ENCODE measurements at places on chromosomes 1 and 21.

GRCh38 chr1:177305040-177306018 is 134.6 kb downstream of the BRINP2 start:
- no peak for DNase-seq

DNA sequence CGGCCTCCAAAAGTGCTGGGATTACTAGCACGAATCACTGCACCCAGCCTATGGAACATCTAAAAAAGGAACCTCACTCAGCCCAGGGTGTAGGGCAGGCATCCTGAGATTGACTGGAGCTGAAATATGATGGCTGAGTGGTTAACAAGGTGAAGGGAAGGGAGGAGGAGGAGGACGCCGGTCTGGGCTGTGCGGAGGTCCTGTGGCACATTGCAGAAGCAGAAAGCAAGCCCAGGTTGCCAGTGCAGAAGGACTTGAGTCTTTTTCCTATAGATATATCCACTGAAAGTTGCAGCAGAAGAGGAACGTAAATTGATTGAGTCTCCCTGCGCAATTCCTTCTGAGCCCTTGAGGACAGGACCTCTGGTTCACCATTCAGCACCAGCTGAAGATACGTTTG is 1.5 kb upstream of the KIF17 start:
- no peak for DNase-seq

GRCh38 chr1:78360584-78360983 is 130.2 kb upstream of the PTGFR start:
- DNase-seq, result no peak

- no peak for DNase-seq
These were observed 172.8 kb upstream of the TMEM51 start for GRCh38 chr1:14980621-14981218.

DNA sequence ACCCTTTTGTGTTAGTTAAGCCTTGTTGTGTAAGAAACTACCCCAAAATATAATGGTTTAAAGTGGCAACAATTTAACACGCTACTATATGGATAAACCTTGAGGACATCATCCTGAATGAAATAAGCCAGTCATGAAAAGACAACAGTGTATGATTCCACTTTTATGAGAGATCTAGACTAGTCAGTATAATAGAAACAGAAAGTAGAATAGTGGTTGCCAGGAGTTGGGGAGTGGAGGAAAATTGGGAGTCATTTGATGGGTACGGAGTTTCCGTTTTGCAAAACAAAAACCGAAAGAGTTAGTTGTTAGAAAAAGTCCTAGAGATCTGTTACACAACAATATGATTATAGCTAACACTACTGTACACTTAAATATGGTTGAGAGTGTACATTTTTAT is 16.0 kb upstream of the CHIA start:
- no peak for DNase-seq

DNA sequence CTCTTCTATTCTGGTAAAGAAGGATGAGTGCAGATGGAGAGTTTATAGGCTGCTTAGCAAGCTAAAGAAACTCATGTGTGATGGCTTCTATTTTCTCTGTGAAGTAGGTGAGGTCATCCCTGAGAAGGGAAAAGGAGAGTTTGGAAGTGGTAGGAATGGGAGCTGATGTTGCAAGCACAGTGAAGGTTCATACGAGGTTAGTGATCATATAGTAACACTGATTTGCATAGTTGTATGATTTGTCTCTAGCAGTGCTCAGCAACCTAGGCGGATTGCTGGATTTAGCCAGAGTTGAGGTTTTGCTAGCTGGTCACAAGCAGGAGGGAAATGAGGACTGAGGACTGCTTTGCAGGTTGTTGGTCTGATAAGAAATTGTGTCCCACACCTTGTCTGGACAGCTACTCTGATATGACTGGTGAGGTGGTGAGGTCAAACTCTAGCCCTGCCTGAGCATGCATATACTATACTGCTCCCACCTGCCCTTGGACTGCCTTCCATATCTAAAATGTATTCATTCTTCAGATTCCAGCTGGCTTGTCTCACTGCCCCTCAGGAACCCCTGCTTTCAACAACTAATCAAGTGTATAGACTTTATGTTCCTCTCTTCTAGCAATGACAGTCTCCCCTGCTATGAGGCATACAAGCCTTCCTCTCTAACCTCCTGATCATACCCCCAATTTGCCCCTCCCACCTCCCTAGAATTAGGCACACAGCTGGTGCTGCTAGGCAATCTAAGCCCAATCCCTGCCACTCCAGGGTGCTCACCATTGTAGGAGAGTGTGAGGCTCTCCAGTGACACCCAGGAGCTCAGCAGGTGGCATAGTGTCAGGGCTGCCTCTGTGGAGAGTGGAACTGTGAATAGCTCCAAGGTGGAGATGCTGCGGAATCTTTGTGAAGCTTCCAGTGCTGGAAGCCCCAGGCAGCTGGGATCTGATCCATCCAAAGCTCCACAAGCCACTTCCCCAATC is 18.5 kb downstream of the LRRC41 start:
- no peak for DNase-seq

DNA sequence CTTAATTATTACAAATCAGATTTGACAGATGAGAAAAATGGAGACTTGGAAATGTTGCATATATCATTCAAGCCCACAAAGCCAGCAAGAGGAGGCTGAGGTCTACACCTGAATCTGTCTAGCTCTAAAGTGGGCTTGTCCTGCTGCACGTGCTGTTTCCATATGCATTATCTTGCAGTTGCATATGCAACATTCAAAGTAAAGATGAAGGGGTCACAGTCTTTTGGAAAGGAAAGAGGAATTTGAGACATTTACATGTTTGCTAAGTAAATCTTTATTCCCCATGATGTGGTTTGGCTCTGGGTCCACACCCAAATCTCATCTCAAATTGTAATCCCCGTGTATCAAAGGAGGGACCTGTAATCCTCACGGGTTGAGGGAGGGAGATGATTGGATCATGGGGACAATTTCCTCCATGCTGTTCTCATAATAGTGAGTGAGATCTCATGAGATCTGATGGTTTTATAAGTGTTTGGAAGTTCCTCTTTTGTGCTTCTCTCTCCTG is 98.3 kb downstream of the BACH1 start:
- no peak for DNase-seq

DNA sequence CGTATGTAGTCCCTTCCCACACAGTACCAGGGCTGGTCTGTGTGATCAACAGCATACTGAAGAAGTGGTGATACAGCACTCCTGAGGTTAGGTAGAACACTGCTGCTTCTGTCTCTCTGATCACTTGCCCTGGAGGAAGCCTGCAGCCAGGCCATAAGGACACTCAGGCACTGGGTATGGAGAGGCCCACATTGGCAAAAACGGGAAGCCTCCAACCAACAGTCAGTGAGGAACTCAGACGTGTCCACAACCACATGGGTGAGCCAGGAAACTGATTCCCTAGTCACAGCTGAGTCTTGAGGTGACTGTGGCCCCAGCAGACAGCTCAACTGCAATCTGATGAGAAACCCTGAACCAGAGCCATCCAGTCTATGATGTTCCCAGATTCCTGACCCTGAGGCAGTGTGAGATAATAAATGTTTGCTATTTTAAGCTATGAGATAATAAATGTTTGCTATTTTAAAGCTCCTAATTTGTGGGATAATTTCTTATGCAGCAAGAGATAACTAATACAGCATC is 62.5 kb downstream of the COQ8A start:
- DNase-seq, result no peak

- no peak for DNase-seq
These were observed 19.8 kb upstream of the LBR start for GRCh38 chr1:225447650-225448089.

- DNase-seq, result no peak
These were observed 333.6 kb upstream of the CAMK1G start for GRCh38 chr1:209249785-209250440.

DNA sequence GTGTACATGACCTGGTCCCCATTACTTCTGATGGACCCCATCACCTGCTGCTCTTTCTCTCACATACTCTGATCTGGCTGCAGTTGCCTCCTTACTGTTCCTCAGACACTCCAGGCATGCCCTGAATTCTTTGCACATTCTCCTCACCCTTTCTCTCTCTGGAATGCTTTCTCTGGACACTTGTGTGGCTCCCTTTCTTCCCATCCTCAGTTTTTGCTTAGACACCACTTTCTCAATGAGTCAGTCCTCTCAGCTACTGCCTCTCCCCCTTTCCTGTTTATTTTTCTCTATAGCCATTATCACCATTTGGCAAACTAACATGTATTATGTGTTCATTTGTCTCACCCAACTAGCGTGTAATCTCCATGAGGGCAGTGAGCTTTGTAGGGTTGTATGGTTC is 28.1 kb downstream of the PLXNA2 start:
- no peak for DNase-seq

DNA sequence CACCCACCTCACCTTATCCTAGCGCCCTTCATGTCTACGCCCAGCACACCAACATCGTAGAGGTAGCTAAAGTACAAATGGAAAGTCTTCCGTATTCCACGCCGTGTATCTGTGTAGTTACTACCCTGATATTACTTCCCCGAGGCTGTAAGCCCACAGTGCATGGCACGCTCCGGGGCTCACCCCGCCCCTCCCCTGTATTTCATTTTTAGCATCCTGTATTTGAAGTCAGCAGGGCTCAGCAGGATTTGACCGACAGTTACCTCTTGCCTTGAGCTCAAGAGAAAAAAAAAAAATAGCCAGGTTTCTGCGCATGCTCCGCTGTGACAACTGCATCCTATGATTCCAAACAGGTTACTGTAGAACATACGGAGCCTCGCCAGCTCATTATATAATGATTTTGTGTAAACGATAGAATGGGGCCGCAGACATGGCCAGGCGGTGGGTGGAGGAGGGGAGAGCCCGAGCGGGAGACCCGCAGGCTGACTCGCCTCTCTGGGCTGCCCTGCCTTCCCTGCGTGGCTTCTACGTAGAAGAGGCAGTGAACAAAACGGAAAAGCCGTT is 1.3 kb downstream of the ABCG1 start:
- DNase-seq, result peak; percentile 69

DNA sequence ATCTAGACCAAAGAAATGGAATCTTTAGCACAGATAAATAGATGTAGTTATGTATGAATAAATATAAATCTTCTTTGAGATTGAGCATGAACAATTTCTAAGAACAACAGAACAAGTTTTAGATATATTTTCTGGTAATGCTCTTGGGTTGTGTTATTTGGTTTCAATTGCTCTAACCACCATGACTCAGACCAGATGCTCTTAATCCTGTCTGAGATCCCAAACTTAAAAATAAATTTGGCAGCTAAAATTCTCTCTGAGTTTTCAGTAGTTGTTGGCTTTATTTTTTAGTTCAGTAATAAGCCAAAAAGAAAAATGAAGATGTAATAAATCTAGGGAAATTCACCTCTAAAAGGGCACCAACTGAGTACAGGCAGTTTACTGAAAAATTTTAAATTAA is 1693.4 kb downstream of the NCAM2 start:
- no peak for DNase-seq

GRCh38 chr21:27564684-27565301 is 597.9 kb upstream of the ADAMTS5 start:
- no peak for DNase-seq

DNA sequence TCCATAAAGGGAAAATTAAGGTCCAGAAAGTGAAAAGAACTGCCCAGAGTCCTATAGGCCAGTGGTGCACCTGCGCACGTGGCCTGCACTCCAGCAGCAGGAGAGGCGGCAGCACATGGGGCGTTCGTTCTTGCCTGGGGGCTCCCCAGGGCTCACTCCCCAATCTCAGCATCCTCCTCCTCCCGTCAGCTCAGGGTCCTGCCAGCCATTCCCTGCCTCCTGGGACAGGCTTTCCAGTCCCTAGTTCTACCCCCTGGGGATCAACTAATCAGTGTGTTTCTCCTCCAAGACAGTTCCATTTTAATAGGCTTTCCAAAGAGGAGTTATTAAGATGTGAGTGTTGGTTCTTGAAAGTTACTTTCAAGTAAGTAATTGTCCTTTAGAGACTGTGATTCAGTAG is 1.2 kb upstream of the A3GALT2 start:
- DNase-seq, result no peak

GRCh38 chr21:28193189-28193588 is 799.5 kb downstream of the LTN1 start:
- no peak for DNase-seq

DNA sequence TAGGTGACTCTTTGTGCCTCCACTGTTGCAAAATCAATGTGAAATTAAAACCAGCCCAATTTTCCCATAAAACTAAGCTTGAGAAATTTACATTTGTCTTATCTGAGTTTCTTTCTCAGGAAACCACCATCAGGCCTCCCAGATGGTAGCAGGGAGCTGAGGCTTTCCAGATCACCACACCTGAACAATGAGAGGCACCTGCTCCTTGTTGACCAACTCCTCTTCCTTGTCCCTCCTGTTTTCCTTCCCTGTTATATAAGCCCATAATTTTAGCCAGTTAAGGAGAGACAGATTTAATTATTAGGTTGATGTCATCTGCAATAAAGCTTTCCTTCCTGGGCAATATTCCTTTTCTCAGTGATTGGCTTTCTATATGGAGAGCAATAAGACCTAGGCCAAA is 32.0 kb upstream of the C1orf185 start:
- DNase-seq, result no peak

- DNase-seq, result no peak
These were observed 44.3 kb downstream of the INAVA start for GRCh38 chr1:200938955-200939354.

GRCh38 chr1:12075195-12076114 is 12.4 kb downstream of the TNFRSF8 start:
- no peak for DNase-seq

GRCh38 chr1:111489604-111490003 is 13.8 kb downstream of the ADORA3 start:
- DNase-seq, result no peak

DNA sequence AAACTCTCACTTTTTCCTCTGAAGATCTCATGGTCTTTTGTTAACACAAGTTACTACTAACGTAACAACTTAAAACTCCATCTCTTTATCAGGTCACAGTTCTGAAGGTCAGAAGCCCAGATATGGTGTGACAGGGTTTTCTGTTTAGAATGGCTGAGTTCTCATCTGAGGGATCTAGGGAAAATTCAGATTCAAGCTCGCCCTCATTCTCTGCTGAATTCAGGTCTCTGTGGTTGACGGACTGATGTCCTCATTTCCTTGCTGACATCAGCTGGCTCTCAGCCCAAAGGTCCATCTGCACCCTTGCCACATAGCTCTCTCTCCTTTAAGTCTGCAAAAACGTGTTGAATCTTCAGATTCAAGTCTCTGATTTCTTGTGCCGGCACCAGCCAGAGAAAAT is 6.1 kb upstream of the NTPCR start:
- DNase-seq, result no peak

GRCh38 chr1:234188454-234188792 is 184.8 kb upstream of the COA6 start:
- no peak for DNase-seq

DNA sequence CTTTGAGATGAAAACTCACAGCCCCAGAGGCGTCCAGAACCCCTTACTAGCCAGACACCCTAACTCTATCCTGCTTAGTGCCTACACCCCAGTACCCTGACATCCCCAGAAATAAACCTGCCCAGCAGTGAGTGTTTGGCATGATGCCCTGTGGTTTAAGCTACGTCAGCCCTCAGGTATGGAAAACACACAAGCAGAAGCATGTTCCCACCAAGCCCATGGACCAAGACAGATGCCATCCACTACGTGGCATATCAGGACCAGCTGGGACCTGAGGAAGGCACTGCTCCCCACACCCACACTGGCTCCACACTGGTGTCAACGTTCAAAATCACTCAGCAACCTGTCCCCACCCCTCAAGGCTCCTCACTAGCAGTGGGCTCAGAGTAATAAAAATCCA is 116.4 kb downstream of the SYT2 start:
- DNase-seq, result no peak
